Neural progenitor cell (in vitro differentiated cells): ENCODE measurements at places on chromosomes 7 and 10.

- no peak for DNase-seq
Measured at GRCh38 chr10:131021969-131022368, 289.6 kb downstream of the TCERG1L start.

- DNase-seq: no peak
Measured at GRCh38 chr10:5813091-5813340, 218 bp downstream of the GDI2 start.

GRCh38 chr7:94923412-94923811 lies 16.0 kb downstream of the PPP1R9A start:
- no peak for DNase-seq

DNA sequence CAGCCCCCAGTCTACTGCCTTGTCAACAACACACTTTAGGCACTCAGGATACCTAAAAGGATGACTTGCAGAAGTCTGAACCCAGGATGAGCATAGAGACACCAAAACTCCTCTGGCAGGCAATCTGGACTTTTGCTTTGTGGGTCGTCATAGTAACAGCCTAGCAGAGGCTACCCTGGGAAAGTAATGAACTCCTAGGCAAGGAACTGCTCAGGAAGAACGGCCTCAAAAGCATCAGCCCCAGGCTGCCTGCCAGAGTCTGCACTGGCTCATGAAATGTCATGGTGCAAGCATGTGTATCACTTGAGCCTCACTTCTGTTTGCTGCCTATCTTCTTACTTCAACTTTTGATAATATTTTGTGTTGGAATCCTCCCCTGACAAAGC lies 715.1 kb downstream of the GRID1 start:
- DNase-seq: no peak

DNA sequence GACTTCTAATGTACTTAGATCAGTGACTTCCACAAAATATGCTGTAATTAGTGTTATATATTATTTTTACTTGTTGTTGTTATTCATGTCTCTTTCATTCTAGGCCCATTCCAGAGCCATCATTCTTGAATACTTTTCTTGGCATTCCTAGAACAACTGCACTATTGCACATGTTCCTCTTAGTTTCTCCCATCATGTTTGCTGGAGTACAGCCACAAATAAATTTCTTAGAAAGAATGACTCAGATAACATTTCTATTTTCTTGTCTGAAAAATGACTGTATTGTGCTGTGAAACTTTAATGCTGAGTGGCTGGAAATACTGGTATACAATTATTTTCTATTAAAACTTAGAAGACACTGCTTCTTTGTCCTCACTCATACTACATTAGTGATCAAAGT lies 651.0 kb upstream of the STEAP1 start:
- no peak for DNase-seq

DNA sequence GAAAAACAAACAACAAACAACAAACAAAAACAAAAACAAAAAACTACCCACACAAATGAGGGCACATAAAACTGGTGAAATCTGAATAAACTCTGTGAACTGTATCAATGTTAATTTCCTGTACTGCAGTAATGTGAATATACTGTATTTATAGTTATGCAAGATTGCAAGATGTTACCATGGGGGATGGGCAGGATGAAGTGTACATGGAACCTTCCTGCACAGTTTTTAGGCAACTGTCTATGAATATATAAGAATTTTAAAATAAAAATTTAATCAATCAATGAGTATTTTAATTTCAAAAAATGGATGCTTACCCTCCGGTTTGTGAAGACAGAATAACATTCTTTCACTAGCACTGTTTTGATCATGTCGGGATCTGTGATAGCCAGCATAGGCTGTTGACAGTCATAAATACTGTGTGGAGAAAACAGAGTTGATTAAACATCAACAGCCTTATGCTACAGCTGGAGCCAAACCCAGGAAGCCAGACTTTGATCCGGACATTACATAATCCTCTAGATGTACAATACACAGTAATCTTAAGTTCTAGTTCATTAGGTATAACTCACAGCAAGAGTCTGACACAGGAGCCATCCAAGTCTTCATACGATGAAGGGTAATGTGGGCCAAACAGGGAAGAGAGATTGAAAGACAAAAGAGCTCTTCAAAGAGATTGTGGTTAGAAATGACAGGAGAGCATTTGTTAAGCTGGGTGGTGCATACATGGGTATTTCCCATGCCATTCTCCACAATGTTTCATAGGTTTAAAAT lies 14.8 kb downstream of the CYP3A7 start:
- no peak for DNase-seq

- DNase-seq: peak; percentile 63
Measured at GRCh38 chr7:953547-954327, 743 bp downstream of the ADAP1 start.

GRCh38 chr7:2993868-2994267 lies 49.8 kb downstream of the CARD11 start:
- DNase-seq: no peak

DNA sequence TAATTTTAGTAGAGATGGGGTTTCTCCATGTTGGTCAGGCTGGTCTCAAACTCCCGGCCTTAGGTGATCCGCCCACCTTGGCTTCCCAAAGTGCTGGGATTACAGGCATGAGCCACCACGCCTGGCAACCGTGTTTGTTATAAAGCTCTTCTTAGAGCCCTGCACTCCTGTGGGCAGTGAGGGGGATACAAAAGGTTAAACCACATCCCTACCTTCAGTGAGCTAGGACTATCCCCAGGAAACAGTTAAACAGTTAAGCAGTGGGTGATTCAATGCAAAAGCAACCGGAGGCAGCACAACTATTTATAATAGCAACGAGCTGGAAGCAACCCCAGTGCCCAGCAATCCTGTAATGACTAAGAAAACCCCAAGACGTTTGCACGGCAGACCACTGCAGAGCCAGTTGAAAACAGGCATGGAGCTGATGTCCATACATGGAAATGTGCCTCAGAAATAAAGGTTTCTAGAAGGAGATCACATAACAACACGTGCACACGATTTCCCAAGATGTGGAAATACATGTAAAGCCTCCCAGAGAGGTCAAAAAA lies 107.2 kb upstream of the LYZL2 start:
- DNase-seq: no peak

- no peak for DNase-seq
Measured at GRCh38 chr10:70518695-70519094, 40.1 kb downstream of the PALD1 start.

DNA sequence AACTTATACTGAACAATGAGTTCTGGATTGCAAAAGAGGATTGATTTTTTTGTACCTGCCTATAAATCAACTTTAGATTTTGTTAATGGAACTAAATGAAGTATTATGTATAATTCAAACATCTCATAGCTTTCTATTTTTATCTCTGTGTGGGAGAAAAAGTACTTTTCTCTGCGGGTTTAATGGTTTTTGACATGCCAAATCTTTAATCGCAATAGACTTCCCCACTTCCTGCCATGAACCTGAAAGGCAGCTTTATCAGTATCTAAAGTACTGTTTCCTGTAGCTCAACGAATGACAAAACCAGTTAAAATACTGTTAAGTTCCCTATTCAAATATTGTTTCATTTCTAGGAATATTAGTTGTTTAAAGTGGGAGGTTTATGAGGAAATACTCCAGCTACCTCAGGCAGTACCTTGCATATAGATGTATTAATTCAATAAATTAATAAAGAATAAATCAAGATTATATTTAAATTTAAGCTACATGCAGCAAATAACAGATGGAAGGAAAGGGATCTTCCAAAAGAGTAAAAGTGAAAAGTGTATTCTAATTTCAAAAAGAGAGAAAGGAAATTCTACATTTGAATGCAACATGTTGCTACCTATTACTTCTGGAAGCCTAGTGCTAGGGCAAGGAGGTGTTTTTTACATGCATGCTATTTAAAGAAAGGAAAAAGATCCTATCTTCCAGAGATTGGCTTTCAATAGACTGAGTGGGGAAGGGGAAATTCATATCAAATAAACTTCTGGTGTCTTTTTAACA lies 75.9 kb downstream of the SVOPL start:
- DNase-seq: no peak

GRCh38 chr7:911791-912480 lies 35.6 kb downstream of the GET4 start:
- no peak for DNase-seq

- DNase-seq: no peak
Measured at GRCh38 chr10:43866712-43867111, 218.0 kb upstream of the ZNF32 start.

GRCh38 chr10:99569253-99569939 lies 36.7 kb downstream of the NKX2-3 start:
- DNase-seq: no peak

DNA sequence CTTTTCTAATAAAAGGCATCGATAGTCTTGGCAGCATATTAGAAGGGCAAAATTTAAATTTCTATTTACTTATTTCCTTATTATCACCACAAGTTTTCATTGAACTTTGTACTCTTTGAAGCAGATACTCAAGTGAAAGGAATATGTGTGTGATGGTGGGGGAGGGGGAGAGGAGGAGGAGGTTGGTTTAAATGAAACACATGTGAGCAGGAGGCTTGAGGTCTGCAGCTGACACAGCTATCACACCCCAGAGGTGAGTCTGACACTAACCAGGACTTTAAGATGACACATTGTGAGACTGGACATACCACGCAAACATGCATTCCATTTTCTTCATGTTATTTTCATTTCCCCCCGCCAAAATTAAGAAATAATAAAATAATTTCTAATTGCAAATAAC lies 63.3 kb downstream of the CTTNBP2 start:
- no peak for DNase-seq

- no peak for DNase-seq
Measured at GRCh38 chr10:35448687-35449662, 112.7 kb downstream of the CCNY start.

DNA sequence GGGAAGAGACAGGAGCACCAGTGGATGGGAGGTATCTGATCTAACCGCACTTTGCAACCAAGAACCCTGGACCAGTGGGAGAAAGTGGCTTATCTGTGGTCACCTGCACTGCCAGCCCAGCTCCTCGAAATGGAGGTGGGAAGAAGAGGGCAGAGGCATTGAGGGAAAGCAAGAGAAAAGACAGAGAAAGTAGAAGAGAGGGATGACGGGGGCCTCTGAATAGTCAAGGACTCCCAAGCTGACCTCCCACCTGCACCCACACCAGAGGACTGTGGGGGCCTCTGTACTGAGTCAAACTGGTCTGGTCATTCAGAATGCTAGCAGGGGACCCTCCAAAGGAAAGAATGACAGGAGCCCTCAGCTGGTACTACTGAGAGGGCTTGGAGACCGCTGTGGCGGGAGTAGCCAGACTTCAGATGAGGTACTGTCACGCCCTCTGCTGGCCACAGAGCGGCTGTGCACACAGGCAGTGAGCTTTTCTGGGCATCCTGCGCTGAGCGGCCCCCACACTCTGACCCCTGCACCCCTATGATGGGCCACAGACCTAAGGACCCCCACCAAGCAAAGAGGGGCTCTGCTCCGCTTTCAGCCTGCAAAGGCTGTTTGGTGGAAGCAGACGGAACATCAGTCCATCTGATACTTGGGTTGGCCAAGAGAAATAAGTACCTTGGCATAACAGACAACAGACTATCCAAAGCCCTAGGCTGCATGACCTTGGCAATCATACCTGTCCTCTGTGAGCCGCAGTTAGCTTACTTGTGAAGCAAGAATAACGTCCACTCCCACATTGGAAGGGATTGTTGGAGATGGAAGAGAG lies 112.9 kb downstream of the COL13A1 start:
- DNase-seq: peak; percentile 93

- no peak for DNase-seq
Measured at GRCh38 chr7:73726083-73726466, 6.6 kb upstream of the STX1A start.

- DNase-seq: no peak
Measured at GRCh38 chr7:19090526-19090925, 26.9 kb downstream of the TWIST1 start.

GRCh38 chr10:63760708-63761047 lies 239.5 kb downstream of the REEP3 start:
- DNase-seq: no peak

DNA sequence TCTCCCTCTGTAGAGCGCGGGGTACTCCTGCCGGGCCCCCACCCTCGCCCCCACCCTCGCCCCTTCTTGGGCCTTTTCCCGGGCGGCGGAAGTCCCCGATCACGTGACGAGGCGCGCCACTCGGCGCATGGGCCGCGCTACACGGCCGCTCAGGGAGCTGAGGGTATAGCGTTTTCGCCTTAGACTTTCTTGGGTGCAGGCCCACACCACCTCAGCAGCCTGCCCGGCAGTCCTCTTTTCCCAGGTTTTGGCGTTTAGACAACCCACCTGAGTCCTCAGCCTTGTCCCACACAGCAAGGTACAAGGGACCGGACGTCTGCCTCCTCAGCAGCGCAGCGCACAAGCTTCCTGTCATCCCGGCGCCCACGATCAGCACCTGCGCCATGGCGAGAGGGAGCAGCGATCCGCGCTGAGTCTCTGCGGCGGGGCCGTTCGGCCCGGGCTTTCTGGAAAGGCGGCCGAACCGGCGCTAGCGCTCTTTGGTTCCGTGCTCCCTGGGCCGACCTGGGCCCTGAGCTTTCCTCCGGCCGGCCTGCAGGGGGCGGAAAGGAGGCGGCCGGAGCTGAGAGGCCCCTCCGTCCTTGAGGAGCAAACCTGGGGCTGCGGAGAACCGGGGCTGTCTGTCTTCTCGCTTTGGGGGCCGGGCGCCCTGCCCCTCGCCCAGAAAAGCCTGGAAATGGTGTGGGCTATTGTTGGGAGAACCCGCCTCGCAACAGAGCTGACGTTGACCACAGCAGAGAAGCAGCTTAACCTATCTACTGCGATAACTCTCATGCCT lies at the start of gene RNLS:
Gene RNLS (minus strand): TSS at position 513 of the 778 bp plus-strand sequence.
- DNase-seq: peak; percentile 69
